Activated naive CD8-positive, alpha-beta T cell treated with anti-CD3 and anti-CD28 coated beads, Interleukin-2, amount 10 ng/mL, durations not matched to agents 7 days and 5 days (primary cell): ENCODE measurements at places on chromosomes 12 and 14. TPM values are rescaled to one million over a fixed set of nuclear protein-coding genes. Genes with fewer than 3 reads are reported as not detected.
A peak's percentile ranks its signal among the peaks of the same experiment; 100 is the strongest.

DNA sequence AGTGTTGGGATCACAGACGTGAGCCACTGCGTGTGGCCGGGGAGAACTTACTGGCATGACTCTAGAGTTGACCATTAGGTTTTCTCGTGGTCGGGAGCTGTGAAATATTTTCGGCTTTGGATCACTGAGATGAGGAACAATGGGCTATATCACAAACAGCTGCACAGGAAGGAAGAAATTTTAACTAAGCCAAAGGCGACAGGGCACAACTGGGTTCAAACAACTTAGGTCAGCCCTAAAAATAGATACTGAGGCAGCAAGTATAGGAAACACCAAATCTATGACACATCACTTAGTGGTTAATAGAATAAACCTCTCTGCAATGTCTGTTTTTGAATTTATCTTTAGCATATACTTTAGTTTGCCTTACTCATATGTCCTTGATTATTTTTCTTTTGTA, 162.9 kb downstream of the LRIG3 start:
- no peaks in the 10 kb centered on the region for H3K4me1 ChIP-seq
- H3K4me3 ChIP-seq, result no peak overlapping the region
- H3K27me3 ChIP-seq, result no peaks in the 10 kb centered on the region
- no peak overlapping the region for H3K27ac ChIP-seq

GRCh38 chr12:38586789-38587188, 270.2 kb downstream of the ALG10B start:
- no peaks in the 10 kb centered on the region for H3K27me3 ChIP-seq
- DNase-seq, result no peak
- no peak overlapping the region for H3K4me3 ChIP-seq
- no peaks in the 10 kb centered on the region for H3K36me3 ChIP-seq

DNA sequence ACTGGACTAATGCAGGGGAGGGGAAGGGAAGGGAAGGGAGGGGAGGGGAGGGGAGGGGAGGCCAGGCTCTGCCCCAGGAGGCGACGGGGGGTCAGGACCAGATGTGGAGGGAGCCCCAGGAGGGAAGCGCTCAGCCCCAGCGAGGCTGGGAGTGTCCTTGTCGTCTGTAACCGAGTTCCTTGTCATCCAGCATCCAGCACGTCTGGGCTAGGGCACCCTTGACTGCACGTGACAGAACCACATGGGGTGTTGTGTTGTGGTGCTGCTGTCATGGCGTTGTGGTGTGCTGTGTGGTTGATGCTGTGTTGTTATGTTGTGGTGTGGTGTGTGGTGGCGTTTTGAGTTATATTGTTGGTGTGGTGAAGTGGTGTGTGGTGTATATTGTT, 28.4 kb upstream of the SFSWAP start:
- DNase-seq, result no peak
- H3K27me3 ChIP-seq, result peaks cover 5% of the 10 kb centered on the region
- H3K4me3 ChIP-seq, result no peak overlapping the region
- no peaks in the 10 kb centered on the region for H3K36me3 ChIP-seq
- H3K27ac ChIP-seq, result peak overlapping the region; percentile 32

DNA sequence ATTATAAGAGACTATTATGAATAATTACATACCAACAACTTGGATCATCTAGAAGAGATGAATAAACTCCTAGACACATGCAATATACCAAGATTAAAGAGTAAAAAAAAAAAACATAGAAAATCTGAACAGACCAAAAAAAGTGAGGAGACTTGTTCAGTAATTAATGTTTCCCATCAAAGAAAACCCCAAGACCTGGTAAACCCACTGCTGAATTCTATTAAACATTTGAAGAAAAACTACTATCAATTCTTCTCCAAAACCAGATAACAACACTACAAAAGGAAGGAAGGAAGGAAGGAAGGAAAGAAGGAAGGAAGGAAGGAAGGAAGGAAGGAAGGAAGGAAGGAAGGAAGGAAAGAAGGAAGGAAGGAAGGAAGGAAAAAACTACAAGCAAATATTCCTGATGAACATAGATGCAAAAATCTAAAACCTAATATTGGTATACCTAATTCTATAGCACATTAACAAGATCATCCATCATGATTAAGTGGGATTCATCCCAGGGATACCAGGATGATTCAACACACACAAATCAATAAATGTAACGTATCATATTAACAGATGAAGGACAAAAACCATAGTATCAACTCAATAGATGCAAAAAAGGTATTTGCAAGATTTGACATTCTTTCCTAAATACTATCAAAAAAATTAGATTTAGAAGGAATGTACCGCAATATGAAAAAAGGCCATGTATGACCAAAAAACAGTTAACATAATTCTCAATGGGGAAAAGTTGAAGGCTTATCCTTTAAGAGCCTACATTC, 445.5 kb downstream of the KCNH5 start:
- no peak for DNase-seq
- H3K27me3 ChIP-seq, result no peaks in the 10 kb centered on the region
- no peak overlapping the region for H3K4me3 ChIP-seq
- H3K36me3 ChIP-seq, result no peaks in the 10 kb centered on the region

DNA sequence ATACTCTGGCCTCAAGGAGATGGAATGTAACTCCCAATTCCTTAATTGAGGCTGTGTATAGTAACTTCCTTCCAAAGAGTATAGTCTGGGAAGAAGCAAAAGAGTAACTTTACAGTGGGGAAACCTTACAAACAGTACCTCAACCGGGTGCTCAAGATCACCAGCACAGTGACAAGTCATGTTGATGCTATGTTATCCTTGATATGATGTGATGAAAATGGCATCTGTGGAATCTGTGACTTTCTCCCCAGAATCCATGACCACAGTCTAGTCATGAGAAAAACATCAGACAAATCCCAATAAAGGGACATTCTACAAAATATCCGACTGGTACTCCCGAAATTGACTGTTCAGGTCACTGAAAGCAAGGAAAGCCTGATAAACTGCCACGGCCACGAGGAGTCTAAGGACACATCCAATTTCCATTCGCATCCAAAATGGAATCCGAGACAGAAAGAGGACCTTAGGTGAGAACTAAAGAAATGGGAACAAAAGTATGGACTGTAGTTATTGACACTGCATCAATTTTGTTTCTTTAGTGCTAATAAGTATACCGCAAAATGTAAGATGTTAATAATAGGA, 97.3 kb upstream of the FRMD6 start:
- H3K27me3 ChIP-seq, result no peaks in the 10 kb centered on the region
- no peak for DNase-seq
- H3K27ac ChIP-seq, result no peak overlapping the region

DNA sequence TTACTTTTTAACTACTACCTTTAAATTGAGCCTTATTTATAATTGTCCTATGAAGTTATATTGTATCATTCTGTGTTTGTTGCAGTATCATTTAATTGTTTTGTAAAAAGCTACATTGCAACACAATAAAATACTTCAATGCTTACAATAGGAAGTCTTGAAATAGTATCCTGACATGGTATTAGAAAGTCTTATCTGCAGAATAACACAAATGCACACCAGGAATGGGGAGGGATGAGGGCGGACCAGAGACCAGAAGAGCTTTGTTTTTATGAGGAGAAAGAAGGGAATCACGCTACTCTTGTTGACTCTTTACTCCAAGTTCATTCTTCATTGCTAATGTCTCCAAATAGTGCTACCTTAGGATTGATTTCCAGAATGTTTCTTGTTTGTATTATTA, 120.2 kb downstream of the MON2 start:
- H3K4me1 ChIP-seq, result peaks cover 2% of the 10 kb centered on the region
- peaks cover 19% of the 10 kb centered on the region for H3K36me3 ChIP-seq
- H3K27ac ChIP-seq, result no peak overlapping the region
- H3K4me3 ChIP-seq, result no peak overlapping the region
- H3K27me3 ChIP-seq, result no peaks in the 10 kb centered on the region
- no peak for DNase-seq

DNA sequence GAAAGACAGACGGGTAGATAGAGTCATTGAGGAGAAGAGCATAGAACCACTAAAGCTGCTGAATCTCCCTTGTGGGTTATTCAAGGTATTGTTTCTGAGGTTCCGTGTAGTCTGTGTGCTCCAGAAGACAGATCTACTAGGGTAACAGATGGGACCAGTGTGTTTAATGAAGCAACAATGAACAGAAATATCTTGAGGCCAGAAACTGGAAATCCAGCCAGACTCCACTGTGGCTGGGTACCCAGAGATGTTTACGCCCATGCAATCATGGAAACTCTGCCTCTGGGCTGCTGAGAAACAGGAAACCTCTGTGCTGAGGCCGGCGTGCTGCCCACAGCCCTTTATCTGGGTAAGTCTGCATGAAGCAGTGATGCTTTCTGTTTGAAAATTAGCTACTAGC, 8.3 kb downstream of the PROX2 start:
- no peaks in the 10 kb centered on the region for H3K27me3 ChIP-seq
- no peaks in the 10 kb centered on the region for H3K36me3 ChIP-seq
- peaks cover 21% of the 10 kb centered on the region for H3K4me1 ChIP-seq
- H3K27ac ChIP-seq, result peak overlapping the region; percentile 85
- peak; percentile 69 for DNase-seq

- no peak for DNase-seq
- H3K4me1 ChIP-seq, result peaks cover 15% of the 10 kb centered on the region
- no peaks in the 10 kb centered on the region for H3K36me3 ChIP-seq
- H3K27ac ChIP-seq, result no peak overlapping the region
- H3K27me3 ChIP-seq, result peaks cover 42% of the 10 kb centered on the region
Measured at GRCh38 chr14:85535991-85536832, 6.3 kb downstream of the FLRT2 start.

GRCh38 chr12:92257261-92257660, 111.6 kb upstream of the BTG1 start:
- H3K27ac ChIP-seq, result no peak overlapping the region
- peaks cover 8% of the 10 kb centered on the region for H3K4me1 ChIP-seq
- H3K27me3 ChIP-seq, result no peaks in the 10 kb centered on the region
- no peak overlapping the region for H3K4me3 ChIP-seq

DNA sequence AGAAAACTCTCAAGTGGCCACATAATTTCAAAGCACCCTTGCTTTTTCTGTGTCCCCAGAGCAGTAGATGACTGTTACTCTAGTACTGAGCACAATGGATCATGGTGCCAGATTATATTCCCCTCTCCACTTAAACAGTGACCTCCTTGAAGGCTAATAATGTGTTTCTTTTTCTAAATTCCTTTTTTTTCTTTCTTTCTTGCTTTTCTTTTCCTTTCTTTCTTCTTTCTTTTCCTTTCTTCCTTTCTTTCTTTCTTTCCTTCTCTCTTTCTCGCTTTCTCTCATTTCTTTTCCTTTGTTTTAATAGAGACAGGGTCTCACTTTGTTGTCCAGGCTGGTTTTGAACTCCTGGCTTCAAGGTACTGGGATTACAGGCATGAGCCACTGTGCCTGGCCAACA, 26.2 kb upstream of the TSPAN11 start:
- no peak overlapping the region for H3K27ac ChIP-seq
- DNase-seq, result no peak
- no peak overlapping the region for H3K4me3 ChIP-seq
- no peaks in the 10 kb centered on the region for H3K36me3 ChIP-seq
- no peaks in the 10 kb centered on the region for H3K4me1 ChIP-seq

DNA sequence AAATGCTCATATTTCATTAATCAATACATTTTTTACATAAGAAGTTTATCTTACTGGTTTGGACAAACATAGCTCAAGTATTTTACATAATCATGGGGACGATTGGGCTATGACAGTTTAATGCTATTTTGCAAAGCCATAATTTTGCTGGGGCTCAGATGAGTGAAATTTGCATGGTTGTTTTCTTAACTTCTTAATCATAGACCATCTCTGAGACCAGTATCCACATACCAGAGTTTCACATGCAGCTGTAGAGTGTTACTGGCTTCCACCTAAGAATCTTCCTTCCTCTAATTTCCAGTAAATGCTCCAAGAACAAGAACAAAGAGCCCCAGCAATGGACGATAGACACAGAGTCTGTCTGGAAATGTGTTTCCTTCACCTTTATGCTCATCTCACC, 303.0 kb upstream of the TMEM132C start:
- H3K27me3 ChIP-seq, result no peaks in the 10 kb centered on the region
- no peak overlapping the region for H3K27ac ChIP-seq
- no peak overlapping the region for H3K4me3 ChIP-seq
- DNase-seq, result no peak
- H3K36me3 ChIP-seq, result no peaks in the 10 kb centered on the region
- no peaks in the 10 kb centered on the region for H3K4me1 ChIP-seq

DNA sequence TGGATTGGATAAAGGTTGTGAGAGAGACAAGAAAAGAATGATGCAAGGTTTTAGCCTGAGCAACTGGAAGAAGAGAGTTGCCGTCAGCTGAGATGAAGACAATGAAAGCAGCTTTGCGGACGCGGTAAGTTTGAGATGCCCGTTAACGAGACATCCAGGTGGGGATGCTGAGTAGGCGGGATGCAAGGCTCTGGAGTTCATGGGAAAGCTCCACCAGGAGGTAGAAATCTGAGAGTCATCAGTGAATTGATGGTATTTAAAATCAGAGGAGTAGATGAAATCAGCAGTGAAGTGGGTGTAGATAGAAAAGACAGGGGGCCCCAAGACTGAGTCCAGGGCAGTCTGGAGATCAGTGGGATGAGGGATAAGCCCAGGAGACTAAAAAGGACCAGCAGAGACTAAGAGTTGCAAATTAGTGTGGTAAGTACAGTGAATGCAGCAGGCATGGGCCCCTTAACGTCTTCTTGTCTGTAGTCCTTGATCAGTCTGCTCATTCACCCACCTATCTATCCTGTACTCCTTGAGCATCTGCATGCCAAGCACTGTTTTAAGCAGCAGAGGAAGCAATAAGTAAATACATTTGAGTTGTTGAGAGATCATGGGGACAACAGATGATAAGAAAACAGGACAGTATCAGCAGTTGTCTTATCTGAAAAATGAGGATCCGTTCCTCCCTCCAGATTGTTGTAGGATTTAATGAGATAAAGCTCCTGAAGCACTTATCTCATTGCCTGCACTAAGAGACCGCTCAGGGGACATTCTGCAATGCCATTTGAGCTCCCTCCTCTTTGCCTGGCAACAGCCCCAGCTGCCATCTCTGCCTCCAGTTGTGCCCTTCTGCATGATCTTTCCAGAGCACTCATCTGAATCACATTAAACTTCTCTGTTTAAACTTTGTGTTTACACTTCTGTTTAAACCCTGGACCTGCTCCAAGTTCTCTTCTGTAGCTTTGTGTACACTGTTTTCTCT, 91.5 kb downstream of the APAF1 start:
- no peaks in the 10 kb centered on the region for H3K4me1 ChIP-seq
- no peak for DNase-seq
- no peak overlapping the region for H3K27ac ChIP-seq
- H3K27me3 ChIP-seq, result no peaks in the 10 kb centered on the region
- peaks cover 4% of the 10 kb centered on the region for H3K36me3 ChIP-seq
- no peak overlapping the region for H3K4me3 ChIP-seq

DNA sequence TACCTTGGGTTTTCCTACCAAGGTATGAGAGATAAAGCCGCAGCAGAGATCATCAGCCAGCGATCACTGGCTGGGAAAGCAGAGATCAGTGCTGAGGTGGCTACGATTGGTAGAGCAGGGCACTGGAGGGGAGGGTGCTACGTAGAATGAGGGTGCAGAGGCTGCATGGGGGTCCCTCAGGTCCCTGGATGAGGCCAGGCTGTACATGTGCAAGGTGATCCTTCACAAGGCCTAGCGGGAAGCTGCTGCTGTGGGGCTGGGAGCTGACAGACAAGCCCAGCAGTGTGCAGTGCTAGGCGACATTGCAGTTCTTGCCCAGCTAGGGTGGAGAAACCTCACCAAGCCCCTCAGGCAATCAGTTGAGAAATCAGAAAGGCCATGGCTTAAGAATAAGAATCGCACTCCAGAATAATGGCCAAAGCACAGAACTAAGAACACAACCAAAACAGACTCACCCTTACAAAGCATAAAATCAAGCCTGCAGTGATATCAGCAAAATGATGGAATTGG, 37.2 kb upstream of the GPR132 start:
- no peak for DNase-seq
- H3K36me3 ChIP-seq, result peaks cover 2% of the 10 kb centered on the region
- peaks cover 3% of the 10 kb centered on the region for H3K4me1 ChIP-seq
- no peak overlapping the region for H3K27ac ChIP-seq

ARHGAP9 gene
- total RNA-seq, result 304 TPM

HOXC11 gene
- not detected for total RNA-seq

EEA1 gene
- total RNA-seq, result 15.4 TPM
